ENCODE measurements at places on chromosomes 5 and 9.

GRCh38 chr5:14261856-14262611 is 118.9 kb downstream of the TRIO start:
- no peak for DNase-seq

DNA sequence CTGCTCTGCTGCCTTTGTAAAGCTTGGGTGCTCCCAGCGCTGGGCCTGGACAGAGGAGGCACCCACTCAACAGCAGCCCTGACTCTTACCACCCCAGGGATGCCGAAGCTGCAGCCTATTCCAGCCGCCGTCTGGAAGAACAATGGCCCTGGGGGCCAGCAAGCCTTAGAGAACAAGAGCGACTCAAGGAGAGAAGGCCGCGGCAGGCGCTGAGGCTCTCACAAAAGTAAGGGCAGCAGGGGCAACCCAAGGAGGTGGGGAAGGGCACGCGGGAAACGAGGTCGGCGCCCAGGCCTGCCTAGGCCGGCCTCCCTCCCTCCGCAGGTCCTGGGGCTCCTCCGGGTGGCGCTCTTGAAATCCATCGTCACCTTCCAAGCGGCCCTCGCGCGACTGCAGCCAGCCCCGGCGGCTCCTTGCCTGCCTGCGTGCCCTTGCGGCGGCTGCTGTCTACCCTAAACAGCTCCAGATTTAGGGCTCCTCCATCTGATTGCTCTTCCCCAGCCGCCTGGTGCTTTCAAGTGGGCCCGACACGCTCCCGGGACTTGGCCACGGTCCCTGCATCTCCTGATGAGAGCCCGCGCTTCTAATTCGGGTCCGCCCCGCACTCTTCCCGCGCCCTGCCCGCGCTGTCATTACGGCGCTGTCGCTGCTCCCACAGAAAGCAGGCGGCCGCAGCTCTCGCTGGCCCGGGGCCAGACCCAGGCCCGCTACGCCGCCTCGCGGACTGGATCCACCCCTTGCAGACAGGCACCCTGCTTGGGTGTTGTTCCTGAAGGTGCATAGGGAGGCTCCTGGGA is 213.3 kb downstream of the SEMA6A start:
- peak; percentile 89 for DNase-seq

GRCh38 chr5:17396247-17396646 is 101.8 kb upstream of the TAF11L2 start:
- DNase-seq, result peak; percentile 12

- DNase-seq, result peak; percentile 75
These were observed 143.0 kb upstream of the EGFLAM start for GRCh38 chr5:38115318-38115827.
